Calu3 (cell line): ENCODE measurements at places on chromosomes 2 and 18.
A peak's percentile ranks its signal among the peaks of the same experiment; 100 is the strongest.

- DNase-seq = no peak
These were observed 15.3 kb upstream of the SPR start for GRCh38 chr2:72871880-72872279.

DNA sequence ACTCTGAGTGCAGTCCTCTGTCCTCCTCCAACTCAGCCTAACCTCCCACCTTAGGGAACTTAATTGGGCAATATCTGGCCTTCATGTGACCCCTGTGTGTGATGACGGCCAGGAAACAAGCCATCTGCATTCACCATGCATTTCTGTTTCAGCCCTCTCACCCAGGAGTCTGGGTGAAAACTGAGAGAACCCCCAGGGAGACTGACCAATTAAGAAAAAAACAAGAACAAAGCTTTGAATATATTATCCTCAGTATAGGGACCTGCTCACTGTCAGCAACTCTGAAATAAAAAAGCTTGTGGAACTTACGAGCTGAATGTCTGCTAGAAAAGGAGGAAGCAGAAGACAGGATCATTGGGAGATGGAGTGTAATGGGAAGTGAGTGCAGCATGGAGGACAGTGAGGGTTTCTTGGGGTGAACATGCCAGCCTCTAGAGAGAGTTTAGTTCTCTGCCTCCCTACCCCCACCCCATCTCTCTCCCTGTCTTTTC is 9.5 kb downstream of the MAPRE2 start:
- no peak for DNase-seq

GRCh38 chr18:23689031-23689615 is at the start of gene LAMA3:
Gene LAMA3 (plus strand): TSS chr18:23689453. CDS start chr18:23689684, 231 bp downstream.
- DNase-seq = peak; percentile 69

DNA sequence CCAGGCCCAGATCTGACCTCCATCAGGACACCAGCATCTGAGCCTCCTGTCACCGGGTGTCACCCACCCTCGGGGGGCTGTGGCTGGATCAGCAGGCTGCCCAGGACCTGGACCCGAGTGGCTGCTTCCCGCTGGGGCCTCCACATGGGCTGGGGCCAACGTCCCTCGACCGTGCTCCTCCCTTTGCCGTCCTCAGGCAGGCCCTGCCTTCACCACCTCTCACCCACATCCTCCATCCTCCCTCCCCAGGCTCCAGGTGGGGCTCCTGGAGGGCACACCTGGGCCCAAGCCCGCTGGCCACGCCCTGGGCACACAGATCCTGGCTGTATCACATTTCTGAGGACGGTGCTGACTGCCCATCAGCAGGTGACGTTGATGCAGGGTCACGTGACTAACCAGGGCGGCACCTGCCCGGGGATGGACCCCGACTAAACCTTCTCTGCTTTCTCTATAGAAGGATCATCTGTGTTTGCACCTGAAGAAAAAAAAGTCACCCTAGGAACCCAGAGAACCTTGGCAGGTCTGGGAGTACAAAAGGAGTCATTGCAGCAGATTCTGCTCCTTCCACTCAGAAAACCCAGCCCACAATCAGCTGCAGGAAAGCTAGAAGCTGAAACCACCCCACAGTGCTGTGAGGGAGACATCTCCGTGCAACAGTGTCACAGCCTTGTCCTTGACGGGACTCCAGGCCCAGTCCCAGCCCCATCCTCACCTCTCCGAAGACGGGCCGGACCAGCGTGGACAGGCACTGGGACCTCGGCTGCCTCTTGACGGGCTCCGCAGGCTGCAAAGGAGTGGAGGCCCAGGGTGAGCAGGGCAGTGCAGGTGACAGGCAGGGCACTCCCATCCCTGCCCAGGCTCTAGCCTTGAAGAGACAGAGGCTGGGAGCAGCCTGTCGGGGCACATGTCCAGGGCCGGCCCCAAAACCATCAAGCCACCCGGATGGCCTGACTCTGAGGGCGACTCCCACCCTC is 11.2 kb downstream of the STK25 start:
- DNase-seq = no peak

DNA sequence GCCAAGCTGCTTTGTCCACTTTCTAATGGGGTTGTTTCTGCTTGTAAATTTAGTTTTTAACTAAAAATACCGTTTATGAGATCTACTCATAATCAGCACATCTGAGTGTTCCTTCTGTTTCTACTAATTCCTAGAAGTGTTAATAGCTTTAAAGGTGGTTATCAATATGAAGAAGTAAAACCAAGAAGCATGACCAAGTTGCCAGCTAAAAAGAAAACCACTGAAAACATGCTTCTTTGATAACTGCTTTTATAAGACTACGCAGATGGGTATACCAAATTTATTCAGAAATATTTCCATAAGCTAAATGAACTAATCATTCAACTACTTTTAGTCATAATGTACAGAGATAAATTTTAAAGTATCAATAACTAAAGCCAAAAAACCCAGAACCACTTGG is 101.8 kb downstream of the C2orf74 start:
- DNase-seq = no peak

DNA sequence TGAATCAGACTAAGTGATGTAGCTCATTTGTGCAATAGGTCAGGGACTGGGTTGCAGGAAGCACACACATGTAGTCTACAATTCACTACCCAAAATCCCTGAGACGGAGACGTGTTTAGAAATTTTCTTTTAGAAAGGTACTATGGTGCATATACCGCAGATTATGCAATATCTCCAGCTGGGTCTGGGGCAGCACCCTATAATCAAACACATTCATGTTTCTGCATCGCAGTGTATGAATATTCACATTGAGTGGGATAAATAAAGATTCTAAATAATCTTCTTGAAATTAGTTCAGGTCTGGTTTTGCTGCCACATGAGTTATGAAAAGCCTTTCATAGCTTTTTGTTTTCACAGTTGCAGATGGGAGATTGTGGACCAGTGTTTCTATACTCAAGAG is 395.7 kb upstream of the FANCL start:
- DNase-seq = no peak

- no peak for DNase-seq
These were observed 38.0 kb upstream of the ERMN start for GRCh38 chr2:157363612-157364101.

DNA sequence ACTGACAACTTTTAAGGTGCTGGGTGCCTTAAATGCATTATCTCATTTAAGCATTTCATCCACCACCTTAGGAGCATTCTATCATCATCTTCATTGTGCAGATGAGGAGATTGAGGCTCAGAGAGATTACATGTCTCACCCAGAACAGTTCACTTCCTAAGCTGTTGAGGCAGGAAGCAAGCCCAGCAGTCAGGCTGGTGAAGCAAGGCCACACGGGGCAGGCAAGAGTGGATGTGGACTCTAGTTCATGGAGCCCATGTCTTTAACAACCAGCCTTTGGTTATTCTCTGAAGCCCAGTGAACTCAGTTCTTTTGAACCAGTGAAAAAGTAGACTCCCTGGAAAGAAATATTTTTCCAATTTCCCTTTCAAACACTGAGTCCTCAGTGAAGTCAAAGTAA is 294.8 kb upstream of the MGAT5 start:
- DNase-seq = no peak

GRCh38 chr2:207480521-207481040 is 49.2 kb upstream of the CREB1 start:
- DNase-seq = no peak

DNA sequence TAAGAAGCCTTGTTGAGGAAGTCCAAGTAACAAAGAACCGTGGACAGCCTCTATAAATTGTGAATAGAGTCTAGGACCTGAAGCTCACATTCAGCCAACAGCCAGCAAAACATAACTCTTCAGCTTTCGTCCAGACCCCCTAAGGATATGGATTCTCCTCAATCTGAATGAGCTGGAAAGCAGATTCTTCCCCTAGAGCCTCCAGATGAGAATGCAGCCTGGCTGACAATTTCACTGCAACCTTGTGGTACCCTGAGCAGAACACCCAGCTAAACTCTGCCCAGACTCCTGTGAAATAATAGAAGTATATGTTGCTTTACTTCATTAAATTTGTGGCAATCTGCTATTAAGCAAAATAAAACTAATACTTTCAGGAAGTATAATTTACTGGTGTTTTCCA is 483.5 kb upstream of the SLC8A1 start:
- no peak for DNase-seq

DNA sequence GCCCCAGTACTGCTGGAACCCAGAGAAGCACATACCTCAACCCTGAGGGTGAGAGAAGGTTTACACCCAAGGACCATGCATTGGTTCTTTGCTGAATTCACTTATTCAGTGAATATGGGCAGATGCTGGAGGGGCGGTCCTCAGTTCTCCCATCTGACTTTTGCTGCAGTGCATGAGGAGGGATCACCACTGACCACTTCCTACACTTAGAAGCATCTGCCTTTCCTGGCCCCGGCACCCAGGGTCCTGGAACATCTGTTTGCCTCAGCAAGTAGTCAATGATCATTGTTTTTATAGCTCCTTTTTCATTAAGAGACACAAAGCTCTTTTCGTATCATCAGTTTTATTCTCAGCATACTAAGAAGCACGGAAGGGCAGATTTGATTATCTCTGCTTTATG is 211.4 kb downstream of the SH3RF3 start:
- no peak for DNase-seq

DNA sequence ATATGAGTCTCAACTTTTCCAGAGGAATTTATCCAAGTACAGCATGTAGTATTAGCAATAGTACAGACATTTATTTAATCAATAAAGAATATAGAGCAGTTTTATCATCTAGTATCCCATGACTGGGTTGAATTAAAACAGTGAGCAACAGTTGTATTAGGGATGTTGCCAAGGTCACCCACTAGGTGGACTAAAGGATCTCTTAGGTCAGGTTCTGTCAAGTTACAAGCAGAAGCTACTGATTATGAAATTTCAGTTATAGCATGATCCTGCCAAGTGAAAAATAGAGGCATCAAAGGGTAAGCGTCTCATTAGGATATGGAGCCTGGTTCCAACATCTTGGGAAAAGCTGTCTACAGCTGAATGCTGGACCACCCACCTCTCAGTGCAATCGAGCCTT is 52.1 kb upstream of the LAPTM4A start:
- no peak for DNase-seq

- DNase-seq = no peak
These were observed 112.8 kb upstream of the EML6 start for GRCh38 chr2:54610700-54611099.

DNA sequence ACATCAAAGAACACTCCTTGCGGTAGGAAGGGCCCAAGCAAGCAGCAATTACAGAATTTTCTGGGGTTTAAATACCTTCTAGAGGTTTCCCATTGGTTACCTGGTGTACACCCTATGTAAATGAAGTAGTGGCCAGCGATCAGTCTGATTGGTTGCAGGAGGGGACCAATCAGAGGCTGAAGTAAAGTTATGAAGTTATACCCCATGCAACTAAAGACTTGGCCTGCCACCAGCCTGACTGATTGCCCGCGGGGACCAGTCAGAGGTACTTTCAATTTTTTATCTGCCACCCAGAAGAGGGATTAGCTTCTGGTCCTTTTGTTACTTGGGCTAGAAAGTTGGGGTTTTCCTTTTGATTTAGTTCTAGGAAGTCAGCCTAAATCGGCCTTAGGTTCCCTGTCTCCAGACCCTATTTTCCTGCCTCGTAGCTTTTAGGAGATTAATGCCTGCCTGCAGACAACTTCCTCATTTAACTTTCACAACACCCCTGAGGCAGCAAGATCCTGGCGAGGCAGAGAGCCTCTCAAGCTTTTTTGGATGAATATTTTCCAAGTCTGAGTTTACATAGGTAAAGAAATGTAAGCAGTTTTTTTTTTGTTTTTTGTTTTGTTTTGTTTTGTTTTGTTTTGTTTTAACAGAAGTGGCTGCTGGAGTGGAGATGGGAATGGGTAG is 1.5 kb upstream of the DGUOK start:
- no peak for DNase-seq

GRCh38 chr2:43841949-43842865 is 3.4 kb downstream of the ABCG8 start:
- no peak for DNase-seq

DNA sequence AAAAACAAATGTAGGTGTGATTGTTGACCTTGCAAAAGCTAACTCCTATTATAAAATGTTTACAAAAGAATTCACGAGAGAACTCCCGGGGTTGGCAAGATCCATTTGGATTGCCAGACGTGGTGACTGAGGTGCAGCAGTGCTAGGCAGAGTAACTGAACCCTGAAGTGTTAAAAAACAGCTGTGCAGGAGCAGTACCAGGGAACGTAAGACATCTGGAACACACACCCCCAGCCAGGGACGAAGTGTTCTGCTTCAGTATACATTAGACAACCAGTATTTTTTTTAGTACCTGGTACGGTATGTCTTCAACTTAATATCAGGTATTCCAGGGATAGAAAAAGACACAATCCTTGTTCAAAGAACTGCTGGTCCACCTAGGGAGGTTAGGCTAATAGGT is 272.1 kb upstream of the EPAS1 start:
- no peak for DNase-seq

DNA sequence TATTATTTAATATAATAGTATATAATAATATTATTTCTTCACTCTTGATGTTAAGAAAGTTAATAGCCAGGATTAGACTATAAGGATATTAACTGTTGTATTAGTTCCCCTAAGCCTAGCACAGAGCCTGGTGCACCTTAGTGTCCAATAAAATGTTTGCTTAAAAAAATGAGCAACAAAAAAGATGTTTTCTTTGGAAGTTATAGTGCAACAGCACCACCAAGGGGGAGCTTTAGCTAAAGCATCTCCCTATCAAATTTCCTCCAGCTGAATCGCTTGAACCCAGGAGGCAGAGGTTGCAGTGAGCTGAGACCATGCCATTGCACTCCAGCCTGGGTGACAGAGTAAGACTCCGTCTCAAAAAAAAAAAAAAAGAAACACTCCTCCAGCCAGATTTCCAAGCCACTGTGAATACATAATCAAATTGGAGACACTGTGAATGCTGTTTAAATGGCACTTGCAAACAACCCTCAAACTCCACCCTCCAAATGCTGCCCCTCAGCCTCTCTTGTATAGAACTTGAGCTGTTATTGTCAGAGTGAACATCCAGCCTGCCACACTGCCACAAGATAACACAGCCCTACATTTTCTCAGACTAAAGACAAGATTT is 221.9 kb downstream of the DYM start:
- DNase-seq = peak; percentile 36

DNA sequence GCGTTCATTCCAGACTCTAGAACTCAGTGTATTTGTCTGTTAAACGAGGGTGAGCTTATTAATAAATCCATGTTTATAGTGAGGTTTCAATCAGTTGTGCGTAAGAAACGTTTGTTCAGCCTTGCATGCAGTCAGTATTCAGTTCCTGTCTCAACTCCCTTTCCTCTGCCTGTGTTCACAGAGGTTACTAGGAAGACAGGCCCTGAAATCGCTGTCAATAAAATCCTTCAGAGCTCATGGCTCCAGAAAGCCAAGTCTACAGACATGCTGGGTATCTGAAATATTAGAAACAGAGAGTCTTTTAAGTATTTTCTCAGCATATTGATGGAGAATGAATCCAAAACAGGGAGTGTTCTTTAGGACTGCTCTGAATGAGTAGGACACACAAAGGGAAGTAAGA is 75.4 kb downstream of the KLF7 start:
- no peak for DNase-seq

GRCh38 chr2:157058161-157058560 is 199.3 kb upstream of the GALNT5 start:
- DNase-seq = no peak
